ENCODE measurements at places on chromosomes 1 and 21.

DNA sequence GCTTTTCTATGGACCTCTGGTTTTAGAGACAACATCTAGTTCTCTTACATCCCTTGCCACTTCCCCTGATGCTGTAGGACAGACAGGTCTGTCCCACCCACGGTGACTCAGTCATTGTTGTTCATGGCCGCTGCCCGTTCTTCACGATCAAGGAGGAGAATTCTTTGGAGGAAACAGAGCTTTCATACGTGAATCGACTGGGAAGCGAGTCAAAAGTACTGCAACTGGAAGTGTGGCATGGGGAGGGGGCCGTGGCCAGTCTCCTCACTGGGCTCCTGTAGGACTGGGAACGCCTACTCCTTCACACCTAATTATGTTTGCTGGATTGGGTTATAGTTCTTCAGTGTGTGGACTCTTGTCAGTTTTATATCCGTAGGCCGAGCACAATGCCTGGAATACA is 4.4 kb upstream of the SLC37A1 start:
- no peak for DNase-seq

DNA sequence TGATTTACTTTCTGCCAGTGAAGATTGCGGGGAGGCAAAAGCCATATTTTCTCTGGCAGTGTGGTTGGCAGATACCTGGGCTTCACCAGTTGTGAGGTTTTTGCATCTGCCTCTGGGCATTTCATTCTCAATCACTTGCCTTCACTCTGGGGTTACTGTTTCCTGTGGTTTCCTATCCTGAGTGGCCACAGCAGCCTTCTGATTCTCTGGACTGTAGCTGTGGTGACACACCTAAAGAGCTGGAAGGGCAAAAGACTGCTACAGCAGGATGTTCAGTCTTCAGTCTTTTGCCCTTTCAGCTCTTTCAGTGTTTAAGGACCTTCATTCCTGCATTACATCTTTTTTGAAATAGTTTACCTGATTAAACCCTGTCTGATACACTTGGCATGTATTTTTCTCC is 50.5 kb upstream of the GPR52 start:
- DNase-seq = no peak

DNA sequence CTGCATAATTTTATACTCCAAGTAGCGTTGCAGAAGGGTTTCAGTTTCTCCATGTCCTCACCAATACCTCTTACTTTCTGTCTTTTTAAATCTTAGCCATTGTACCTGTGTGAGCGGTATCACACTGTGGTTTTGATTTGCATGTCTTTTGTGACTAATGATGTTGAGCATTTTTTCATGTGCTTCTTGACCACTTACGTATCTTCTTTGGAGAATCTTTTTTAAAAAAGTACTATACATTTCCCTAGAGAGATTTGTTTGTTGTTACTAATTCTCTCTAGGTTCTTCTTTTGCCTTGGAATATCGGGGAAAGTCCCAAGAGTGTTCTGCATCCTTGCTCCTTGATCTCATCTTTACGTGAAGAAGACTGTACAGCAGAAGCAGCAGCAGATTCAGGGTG is 81.8 kb upstream of the WARS2 start:
- DNase-seq = no peak

DNA sequence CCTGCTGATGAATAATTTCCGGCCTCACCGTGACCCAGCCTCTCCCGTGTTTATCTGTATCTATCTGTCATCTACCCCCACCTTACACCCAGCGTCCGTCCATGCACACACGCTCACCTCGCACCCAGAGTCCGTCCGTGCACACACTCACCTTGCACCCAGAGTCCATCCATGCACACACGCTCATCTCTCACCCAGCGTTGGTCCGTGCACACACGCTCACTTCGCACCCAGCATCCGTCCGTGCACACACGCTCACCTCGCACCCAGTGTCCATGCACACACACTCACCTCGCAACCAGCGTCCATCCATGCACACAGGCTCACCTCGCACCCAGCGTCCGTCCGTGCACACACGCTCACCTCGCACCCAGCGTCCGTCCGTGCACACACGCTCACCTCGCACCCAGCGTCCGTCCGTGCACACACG is 25.0 kb upstream of the COL18A1 start:
- DNase-seq = no peak

DNA sequence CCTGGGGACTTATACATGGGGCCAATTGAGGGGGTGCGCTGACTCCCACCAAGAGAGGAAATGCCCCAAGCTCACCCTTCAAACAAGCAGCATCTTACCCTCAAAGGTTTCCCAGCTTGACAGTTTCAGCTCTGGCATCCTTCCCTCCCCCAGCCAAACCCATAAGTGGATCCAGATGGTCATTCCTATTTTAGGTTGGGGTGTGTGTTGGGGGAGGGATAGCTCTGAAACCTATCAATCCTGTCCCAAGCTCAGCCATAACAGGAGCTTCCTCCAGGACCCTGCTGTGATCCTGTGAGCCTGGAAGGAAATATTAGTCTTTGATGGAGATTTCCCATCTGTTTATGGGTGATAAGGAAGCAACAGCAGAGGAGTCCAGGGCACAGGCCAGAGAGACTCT is 3.4 kb upstream of the TMEM222 start:
- DNase-seq = no peak
